ENCODE measurements at places on chromosomes 3 and 15.

DNA sequence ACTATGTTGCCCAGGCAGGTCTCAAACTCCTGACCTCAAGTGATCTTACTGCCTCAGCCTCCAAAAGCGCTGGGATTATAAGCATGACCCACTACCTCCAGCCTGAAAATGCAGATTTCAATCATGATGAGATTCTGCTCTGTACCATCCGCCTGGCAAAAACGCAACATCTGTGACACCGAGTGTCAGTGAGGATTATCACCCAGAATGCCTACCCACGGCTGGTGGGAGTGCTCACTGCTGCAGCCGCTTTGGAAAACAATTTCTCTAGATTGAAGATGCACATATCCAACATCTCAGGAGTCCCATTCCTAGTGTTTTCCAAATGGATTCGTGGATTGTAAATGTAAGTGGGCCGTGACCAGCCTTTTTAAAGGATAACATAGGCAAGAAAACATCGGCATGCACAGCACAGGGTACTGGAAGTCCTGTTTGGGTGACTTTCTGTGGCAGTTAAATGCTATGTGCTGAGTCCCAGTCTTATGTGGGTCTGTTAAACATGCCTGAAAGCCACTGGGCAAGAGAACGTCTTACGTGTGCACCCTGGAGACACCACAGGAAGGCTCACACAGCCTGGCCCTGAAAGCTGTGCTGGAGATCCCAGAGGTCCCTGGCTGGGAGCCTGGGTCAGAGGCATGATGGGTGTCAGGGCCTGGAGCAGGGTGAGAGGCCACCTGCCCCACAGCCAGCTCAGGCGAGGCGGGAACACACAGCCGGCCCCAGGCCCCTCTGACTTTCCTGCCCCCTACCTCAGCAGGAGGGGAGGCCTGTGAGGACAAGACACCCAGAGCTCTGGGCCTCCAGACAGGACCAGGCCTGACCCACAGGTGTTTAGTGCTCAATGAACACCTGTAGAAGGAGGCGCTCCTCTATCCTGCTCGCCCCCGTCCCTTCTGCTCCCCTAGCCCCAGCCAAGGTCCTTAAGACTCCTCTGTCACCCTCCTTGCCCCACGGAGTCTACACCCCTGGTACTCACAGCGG, 918 bp downstream of the PRSS50 start:
- DNase-seq = no peak

DNA sequence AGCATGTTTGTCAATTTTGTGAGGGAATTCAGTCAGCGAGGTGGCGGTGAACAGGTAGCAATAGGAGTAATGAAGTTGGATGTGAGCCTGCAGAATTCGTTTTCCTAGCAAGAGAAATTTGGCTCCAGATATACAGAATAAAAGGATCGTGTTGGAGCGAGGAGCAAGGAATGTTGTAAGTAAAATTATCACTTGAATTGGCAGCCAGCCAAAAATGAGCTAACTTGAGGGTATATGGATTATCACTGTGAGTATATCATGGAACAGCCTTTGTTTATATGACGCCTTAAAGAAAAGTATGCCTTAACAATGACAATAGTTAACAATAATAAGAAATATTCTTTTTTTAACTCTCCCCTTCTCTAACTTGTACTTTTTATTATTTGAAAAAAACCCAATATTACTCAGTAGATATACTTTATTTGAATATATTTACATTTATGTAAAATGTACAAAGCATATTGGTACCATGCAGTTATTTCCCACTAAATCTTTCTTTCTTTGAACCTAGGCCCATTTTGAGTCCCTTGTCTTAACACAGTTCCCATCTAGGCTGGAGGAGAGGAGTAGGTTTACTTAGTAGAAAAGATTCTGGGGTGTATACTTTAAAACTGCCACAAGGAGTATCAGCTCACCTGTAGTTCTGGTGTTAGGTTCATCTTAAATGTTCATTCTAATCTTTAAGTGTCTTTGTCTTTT, 29.3 kb downstream of the EPHA6 start:
- DNase-seq = no peak

DNA sequence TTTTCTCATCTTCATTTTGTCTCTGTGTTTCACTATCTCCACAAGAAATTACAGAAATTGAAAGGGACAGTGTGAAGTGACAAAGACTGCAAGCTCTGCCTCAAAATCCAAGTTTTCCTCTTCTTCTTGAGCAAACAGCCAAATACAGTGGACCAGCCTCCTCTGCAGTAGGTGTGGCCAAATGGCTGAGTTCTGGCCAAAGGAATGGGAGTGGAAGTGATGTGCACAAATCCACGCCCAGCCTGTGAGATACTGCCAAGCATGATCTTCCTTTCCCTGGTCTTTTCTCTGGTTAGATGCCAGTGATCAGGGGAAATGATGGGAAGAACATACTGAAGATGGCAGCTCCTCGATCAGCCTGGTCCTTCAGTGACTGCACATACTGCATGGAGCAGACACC, 111.0 kb upstream of the CPNE4 start:
- DNase-seq = no peak

DNA sequence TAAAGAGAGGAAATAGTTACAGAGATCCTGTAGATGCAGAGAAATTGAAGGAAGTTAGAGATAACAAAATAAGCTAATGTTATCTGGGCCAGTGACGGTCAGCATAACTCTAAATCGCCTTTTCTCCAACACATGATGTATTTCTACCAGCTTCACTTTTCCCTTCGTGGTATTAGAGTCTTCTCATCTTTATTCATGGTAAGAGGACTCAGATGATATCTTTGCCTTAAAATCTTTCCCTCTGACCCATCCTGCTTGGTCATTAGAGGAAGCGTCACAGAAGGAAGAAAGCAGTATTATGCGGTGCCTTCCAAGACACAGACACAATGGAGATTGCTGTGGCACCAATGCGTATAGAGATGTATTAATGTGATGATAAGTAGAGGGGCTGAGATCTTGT, 320.7 kb upstream of the GOLIM4 start:
- no peak for DNase-seq

DNA sequence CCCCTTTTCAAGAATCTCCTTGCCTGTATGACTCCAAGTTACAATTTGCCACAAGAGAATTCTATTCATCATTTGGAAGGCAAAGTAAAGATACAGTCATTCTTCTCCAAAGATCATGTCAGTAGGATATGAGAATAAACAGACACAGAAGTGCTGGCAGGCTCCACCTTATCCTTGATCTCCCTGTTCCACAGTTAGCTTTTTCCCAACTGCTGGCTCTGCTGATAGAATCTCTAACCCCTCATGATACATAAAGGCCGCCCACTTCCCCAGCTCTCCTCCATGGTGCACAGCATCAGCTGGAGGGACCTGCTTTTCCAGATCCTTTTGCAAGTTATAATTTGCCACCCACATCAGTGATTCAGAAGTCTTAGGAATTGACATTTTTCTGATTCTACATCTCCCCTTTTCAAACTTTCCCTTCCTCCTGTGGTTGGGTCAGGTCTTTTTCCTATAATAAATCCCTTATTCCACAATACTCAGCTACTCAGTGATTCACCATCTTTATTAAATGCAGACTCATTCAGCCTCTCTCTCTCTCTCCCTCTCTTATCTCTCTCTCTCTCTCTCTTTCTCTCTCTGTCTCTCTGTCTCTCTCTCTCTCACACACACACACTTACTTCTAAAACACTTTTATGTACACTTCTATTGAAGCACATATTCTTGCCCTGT, 465.4 kb downstream of the GBE1 start:
- no peak for DNase-seq

- no peak for DNase-seq
These were observed 152.0 kb downstream of the GREM1 start for GRCh38 chr15:32869776-32870175.

DNA sequence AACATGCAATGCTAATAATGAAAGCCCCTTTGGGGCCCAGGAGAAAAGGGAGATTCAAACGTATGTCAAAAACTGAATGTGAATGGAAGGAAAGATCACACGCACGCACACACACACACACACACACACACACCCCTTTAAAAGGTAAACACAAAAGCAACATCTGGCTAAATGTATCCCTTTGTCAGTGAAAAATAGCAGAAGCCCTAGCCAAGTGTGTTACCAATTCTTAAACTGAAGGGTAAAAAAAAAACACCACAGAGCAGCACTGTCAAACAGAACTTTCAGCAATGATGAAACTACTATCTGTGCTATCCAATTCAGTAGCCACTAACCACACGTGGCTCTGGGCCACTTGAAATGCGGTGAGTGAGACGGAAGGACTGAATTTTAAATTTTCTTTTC, 4.9 kb downstream of the RFTN1 start:
- DNase-seq = no peak

GRCh38 chr15:66472176-66472999, 25.2 kb downstream of the SNAPC5 start:
- no peak for DNase-seq

DNA sequence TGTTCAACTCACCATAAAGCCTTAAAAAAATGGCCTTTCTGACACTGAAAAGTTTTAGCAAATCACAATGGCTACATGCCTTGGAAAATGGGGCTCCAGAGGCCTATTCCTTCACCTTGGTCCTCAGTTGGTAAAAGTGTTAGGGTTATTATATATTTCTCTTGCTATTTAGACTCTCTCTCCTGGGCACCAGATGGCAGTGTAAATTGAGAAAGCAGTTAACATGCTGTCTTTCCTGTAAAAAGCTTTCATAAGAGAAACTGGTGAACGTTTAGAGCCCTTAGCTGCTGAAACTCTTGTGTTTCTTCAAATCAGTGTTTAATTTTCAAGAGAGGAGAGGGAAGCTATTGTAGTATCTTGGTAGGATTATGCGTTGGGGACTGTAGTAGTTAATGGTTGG, 89.9 kb downstream of the LRTM1 start:
- DNase-seq = no peak

DNA sequence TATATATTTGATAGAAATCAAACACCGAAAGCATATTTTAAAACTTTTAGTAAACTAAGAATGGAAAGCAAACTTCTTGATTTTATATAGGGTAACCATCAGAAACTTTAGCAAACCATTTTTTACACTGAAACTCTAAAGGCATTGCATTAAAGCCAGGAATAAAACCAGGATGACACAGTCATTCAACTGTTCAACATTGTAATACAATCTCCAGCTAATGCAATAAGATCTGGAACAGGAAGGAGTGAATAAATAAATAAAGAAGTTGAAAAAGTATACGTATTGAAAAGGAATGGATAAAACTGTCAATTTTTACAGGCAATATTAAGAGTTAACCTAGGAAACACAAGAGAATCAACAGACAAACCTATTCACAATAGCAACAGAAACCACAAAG, 181.9 kb upstream of the TTC14 start:
- DNase-seq = no peak

DNA sequence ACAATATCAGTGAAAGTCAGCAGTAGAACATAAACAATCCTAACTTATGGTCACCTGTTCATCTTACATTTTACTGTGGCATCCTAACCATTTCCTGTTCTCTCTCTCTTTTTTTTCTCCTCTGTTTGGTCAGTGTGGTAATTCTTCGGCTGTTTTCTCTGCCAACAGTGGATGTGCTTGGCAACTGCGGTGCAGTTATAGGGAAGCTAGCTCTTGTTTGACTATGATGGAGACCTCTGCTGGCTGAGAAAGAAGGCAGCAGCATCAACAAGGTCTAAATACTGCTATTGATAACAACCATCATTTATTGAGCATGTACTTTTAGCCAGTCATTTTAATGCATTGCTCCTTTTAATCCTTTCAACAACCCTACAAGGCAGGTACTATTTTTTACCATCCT, 723 bp upstream of the DRD3 start:
- DNase-seq = no peak

DNA sequence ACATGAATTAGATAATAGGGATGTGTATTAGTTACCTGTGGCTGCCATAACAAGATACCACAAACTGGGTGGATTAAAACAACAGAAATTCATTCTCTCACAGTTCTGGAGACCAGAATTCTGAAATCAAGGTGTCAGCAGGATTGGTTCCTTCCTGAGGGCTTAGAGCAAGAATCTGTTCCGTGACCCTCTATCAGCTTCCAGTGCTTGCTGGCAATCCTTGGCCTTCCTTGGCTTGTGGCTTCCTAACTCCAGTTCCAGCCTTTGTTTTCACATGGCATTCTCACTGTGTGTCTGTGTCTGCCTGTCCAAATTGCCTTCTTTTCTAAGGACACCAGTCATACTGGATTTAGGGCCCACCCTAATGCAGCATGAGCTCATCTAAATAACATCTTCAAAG, 94.4 kb upstream of the NR2E3 start:
- no peak for DNase-seq

DNA sequence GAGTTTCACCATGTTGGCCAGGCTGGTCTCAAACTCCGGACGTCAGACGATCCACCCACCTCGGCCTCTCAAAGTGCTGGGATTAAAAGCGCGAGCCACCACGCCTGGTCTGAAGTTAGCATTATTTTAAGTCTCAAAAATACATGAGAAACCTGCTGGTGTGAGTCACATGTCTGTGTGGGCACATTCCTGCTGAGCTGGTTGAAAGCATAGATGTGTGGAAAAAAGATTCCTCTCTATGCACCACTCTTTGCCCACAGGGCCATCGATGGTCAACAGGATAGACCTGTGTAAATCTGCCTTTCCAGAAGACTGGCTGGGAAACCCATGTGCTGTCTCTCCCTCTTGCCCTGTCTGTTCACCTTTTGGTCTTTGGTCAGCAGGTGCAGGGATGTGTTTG, 63.5 kb downstream of the CHRD start:
- DNase-seq = no peak

DNA sequence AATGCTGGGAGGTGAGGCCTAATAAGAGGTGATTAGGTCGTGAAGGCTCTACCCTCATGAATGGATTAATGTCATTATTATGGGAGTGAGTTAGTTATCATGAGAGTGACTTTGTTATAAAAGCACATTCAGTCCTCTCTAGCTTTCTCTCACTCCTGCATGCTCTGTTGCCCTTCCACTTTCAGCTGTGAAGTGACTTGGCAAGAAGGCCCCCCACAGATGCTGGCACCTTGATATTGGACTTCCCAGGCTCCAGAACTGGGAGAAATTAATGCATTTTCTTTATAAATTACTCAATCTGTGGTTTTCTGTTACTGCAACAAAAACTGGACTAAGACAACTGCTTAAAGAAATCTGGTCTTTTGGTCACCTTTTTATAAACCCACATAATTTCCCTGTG, 144.3 kb downstream of the FBN1 start:
- no peak for DNase-seq

GRCh38 chr3:15646851-15647511, 45.4 kb downstream of the BTD start:
- DNase-seq = no peak

DNA sequence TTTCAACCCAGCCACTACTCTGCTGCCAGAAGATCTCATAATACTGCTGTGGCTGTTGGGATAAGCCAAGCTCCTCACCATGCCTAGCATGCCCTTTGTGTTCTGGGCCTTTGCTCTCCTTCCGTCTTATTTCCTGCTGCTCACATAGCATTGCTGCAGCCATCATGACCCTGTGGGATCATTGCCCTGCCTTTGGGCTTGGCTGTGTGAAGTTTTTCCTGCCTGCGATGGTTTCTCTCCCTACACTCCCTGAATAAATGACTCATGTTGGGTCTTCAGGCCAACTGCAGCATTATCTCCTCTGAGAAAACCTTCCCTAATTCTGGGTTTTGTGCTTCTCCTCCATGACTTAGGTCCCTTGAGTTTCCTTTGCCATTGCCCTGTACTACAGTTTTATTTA, 20.8 kb upstream of the TRA2B start:
- DNase-seq = no peak
